ENCODE measurements at places on chromosomes 6 and 20.

GRCh38 chr20:11438412-11438811 is 479.3 kb upstream of the BTBD3 start:
- no peak for DNase-seq

- no peak for DNase-seq
Observed at GRCh38 chr20:44596876-44597275, 14.5 kb downstream of the PKIG start.

- DNase-seq = no peak
Observed at GRCh38 chr20:13677241-13677640, 38.5 kb upstream of the TASP1 start.

GRCh38 chr6:91704531-91704930 is 1117.7 kb upstream of the MAP3K7 start:
- DNase-seq = no peak

DNA sequence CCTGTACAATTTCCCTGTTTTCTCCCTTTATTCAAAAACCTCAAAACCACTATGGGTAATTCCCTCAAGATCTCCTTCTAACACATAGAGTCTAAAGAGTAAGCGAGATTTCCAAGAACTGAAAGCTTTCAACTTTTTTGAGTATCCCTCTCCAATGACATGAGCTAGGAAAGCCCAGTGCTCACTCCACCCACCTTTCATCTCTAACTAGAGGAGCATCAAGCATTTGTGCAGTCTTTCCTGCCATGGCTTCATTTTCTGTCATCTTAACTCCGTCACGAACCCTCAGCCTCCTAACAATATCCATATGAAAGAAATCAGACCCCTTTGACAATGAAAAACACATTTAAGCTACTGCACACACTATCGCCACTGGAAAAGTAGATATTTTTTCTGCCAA is 91.9 kb upstream of the SUPT3H start:
- DNase-seq = no peak

DNA sequence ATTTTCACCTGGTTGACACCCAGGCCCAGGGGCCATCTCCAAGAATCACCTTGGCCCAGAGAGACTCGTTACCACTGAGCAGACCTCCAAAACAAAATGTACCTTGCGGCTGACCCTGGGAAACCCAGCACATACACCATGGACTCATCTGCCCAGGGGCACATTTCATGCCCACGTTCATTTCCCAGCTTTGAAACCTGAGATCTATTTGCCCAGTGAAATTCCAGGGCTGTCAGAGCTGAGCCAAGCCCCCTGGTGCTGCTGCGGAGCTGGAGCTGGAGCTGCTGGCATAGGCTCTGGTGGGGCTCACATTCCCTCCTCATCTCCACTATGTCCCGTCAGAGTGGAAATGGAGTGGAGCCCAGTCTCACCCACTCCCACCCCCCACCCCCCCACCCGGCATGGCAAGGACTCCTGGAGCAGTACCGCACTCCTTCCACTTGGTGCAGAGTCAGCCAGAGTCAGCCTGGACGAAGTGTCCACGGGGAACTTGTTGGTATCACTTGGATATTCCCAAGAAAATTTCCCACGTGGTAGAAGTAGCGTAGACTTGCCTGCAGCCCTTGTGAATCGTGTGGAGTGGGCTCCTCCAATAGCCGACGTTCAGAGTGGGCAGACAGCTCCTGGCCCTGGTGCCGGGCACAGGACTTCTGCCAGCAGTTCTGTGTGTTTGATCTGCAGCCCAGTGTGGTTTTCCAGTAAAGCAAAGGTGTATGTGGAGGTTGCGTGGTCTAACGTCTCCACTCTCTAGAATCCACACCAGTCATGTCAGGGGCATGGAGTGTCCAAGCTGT is 18.1 kb upstream of the OSER1 start:
- no peak for DNase-seq

- DNase-seq = no peak
Observed at GRCh38 chr6:148596891-148597455, 149.9 kb upstream of the UST start.

- DNase-seq = no peak
Observed at GRCh38 chr6:8175046-8175777, 72.9 kb upstream of the EEF1E1 start.

DNA sequence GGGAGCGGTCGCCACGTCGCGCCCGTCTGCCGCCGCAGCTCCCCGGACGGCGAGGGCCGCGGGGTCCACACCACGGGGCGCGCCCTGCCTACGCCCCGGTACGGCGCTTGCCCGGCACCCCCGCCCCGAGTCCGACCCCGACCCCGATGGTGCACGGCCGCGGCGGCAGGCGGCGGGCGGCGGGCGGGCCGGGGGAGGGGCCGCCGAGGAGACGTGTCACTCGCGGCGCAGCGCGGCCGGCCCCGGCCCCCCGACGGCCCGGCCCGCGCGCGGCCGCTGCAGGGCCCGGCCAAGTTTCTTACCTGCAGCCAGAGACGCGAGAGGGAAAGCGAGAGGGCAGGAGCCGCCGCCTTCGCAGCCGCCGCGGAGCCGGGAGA is 328 bp downstream of the RRBP1 start:
- DNase-seq = no peak

DNA sequence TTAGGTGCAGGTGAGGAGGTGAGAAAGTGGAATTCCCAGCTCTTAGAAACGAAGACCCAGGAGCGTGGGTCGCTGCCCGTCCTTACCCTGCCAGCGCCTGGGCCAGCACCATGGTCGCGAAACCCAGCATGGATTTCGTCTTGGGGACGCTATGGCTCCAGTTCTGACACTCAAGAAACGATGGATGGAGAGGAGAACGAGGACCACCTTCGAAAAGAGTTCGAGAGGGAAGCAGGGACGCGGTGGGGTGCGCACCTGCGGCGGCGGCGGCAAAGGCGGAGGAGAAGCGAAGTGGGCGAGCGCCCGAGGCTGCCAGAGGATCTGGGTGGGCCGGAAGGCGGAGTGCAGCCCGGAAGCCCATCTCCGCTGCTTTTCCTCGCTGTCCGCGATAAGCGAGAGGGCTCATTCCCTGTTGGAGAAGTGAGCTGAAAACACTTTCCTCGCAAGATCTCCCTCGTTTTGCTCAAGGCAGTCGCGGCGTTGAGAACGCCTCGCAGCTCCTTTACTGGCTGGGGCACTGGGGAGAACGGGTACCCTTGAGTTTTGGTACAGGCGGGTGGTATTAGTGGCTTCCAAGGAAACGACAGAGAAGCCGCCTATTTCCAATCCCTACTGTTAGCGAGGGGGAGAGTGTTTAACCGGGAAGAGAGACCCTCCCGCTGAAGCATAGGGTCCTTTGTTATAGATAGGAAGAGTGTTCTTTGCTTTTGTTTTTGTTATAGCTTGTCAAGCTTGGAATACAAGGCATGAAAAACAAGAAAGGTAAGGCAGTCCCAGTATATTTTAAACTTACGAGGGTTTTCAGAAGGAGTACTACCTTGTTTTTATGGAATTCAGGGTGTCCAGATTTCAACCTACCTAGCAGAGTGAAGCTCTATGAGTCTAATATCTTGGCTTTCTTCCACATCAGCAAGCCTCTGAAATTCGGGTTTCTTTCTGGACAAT is 109.5 kb downstream of the TRIM27 start:
- no peak for DNase-seq

DNA sequence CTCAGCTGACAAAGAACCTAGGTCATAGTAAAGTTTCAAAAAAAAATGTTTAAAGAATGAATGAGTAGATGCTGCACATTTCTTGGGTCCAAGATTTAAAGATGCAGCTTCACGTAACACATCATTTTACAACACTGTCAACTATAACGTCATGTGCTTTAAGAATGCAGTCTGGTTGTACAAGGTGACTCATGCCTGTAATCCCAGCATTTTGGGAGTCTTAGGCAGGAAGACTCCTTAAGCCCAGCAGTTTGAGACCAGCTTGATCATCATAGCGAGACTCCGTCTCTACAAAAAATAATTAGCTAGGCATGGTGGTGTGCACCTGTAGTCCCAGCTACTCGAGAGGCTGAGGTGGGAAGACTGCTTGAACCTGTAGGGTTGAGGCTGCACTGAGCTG is 21.9 kb downstream of the SLC17A5 start:
- no peak for DNase-seq

DNA sequence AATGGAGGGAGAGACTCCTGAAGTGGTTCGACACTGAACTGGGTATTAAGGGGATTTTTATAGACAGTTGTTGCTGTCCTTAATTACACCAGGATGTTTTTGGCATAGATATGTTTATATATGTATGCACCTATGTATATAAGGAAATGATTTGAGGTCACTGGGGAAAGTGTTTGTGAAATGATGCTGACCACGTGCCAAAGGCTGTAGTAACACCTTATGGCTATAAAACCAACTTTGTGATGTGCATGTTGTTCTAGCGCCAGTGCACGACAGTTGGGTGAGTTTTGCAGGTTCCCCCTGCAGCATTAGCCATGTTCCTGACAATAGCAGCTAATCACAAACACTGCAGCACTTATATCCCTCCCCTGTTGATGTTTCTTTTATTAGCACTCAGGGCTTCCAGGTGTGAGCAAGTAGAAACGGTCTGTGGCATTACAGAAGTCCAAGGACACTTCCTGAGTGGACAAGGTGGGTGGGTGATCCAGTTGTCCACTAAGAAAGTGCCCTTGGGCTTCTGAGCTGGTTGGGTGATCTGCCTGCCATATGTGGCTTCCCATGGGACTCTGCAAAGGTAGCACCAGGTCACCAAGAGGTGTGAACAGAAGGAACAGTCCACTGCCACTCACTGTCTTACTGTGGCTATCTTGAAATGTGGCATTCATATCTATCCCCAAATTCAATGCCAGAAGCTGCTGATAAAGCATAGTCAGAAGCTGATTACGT is 63.0 kb upstream of the RBM24 start:
- no peak for DNase-seq

GRCh38 chr20:43761386-43762340 is 34.9 kb upstream of the GTSF1L start:
- DNase-seq = no peak

- no peak for DNase-seq
Observed at GRCh38 chr6:72322771-72323170, 299.1 kb upstream of the KCNQ5 start.

GRCh38 chr6:42452171-42453030 is 675 bp upstream of the TRERF1 start:
- DNase-seq = peak; percentile 75

DNA sequence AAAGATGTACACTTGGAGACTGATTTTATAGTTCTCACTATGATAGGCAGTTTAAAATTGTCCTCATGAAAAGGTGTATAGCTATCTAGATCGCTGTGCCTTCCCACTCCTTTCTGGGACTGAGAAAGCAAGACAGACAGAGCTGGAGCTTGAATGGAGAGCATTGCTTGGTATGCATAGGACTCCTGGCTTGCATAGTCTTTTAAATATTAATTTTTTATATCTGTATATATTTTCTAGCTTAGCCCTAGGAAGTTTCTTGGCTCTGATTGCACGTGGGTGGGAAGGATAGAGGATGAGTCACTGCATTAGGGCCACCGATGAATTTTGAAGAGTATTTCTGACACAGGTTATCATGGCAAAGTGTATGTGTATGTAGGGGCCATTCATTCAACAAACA is 150.0 kb upstream of the SPACA1 start:
- DNase-seq = no peak

All from Peyer's patch (tissue), 4 donors.